GM12864 (cell line): ENCODE measurements at places on chromosomes 3 and 15.

GRCh38 chr3:122094125-122094524 is 39.0 kb downstream of the CD86 start:
- no peak for DNase-seq

- no peak for DNase-seq
Observed at GRCh38 chr3:70726096-70726938, 413.9 kb upstream of the MDFIC2 start.

GRCh38 chr15:29063646-29064045 is 177.9 kb downstream of the APBA2 start:
- no peak for DNase-seq

- no peak for DNase-seq
Observed at GRCh38 chr3:100436951-100437350, 35.6 kb downstream of the LNP1 start.

- DNase-seq = no peak
Observed at GRCh38 chr15:65275728-65276126, 11.0 kb downstream of the PARP16 start.

- DNase-seq = no peak
Observed at GRCh38 chr15:43184407-43185124, 637 bp upstream of the CCNDBP1 start.

- no peak for DNase-seq
Observed at GRCh38 chr3:128482175-128482574, 10.8 kb downstream of the GATA2 start.
